Aorta (tissue), 5 donors: ENCODE measurements at places on chromosomes 7 and 10.

- DNase-seq: no peak
Observed at GRCh38 chr7:12458520-12459131, 55.0 kb upstream of the VWDE start.

DNA sequence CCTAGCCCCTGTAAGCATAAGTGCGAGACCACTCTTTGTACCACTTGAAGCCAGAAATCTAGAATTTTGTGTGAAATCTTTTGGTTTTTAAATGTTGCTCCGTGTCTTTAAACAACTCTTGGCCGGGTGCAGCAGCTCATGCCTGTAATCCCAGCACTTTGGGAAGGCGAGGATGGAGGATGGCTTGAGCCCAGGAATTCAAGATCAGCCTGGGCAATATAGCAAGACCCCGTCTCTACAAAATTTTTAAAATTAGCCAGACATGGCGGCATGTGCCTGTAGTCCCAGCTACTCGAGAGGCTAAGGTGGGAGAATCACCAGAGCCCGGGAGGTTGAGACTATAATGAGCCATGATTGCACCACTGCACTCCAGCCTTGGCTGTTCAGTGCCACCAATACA is 4.4 kb upstream of the SLF2 start:
- DNase-seq: no peak

GRCh38 chr7:1987591-1988532 is 244.9 kb downstream of the MAD1L1 start:
- DNase-seq: no peak

GRCh38 chr7:155069992-155070751 is at the start of gene HTR5A:
Gene HTR5A, plus strand, starts transcription at chr7:155070324. Its CDS starts 576 bp downstream, at chr7:155070900.
- DNase-seq: peak; percentile 91
